Activated naive CD4-positive, alpha-beta T cell (primary cell): ENCODE measurements at places on chromosomes 12 and 14.

- no peak for DNase-seq
These were observed 36.6 kb downstream of the ACTN1 start for GRCh38 chr14:68942296-68943035.

DNA sequence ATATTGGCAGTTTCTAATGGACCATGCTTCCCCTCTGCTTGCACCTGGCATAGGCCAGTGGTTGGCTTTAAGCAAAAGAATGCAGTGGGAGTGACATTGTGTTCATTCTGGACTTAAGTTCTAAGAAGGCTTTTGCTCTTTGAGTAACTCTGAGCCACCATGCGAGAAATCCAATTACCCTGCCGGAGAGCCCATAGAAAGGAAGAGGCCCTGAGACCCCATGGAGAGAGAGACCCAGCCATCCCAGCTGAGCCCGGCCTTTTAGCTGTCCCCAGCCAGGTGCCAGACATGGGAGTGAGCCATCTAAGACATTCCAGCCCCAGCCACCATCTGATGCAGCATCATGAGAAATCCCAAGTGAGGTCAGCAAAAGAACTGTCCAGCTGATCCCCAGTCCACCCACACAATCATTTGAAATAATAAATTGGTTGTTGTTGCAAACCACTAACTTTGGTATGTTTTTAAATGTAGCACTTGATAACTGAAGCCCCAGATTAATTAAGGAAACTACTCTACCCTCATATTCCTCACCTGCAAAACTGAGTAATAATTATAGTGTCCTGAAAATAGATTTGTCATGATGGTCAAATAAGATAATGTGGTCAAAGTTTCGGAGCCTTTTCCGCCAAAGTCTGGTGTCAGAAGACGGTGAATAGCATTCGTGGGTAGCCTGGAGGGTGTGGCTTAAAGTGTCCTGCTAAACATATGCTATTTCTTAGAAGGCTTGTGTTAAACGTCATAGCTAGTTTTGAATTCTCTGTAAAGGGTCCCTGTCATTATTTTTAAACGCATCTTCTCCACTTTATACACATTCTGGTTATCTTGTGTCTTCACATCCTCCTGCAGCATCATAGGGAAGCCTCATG, 166.6 kb upstream of the PELI2 start:
- no peak for DNase-seq

DNA sequence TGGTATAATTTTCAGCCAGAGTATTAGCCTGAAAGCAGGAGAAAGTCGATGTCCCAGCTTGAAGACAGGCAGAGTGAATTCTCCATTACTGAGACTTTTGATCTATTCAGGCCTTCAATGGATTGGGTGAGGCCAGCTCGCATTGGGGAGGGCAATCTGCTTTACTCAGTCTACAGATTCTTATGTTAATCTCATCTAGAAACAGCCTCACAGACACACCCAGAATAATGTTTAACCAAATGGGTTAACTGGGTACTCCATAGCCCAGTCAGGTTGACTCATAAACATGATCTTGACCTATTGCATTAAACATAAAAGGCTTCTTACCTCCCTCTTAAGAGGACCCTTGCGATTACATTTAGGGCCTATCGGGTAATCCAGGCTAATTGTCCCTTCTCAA, 118.0 kb downstream of the KTN1 start:
- DNase-seq, result no peak

- DNase-seq, result no peak
These were observed 81.4 kb downstream of the ATXN7L3B start for GRCh38 chr12:74619084-74619483.

DNA sequence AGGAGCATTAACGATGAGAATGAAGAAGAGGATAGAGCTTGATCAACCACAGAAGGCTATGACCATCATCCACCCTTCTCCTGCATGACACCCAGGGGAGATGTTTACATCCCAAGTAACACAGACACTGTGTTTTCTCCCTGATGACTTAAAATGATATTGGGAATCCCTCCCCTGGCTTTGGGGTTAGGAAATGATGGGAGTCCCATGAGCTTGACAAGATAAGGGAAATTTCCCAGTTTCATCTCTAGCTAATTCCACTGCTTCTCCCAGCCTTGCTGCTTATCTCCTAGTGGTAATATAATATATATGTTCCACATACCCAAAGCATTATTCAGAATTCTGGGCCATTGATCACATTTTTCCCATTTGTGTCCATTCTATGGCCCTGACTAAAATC, 4.0 kb upstream of the OR6S1 start:
- no peak for DNase-seq

DNA sequence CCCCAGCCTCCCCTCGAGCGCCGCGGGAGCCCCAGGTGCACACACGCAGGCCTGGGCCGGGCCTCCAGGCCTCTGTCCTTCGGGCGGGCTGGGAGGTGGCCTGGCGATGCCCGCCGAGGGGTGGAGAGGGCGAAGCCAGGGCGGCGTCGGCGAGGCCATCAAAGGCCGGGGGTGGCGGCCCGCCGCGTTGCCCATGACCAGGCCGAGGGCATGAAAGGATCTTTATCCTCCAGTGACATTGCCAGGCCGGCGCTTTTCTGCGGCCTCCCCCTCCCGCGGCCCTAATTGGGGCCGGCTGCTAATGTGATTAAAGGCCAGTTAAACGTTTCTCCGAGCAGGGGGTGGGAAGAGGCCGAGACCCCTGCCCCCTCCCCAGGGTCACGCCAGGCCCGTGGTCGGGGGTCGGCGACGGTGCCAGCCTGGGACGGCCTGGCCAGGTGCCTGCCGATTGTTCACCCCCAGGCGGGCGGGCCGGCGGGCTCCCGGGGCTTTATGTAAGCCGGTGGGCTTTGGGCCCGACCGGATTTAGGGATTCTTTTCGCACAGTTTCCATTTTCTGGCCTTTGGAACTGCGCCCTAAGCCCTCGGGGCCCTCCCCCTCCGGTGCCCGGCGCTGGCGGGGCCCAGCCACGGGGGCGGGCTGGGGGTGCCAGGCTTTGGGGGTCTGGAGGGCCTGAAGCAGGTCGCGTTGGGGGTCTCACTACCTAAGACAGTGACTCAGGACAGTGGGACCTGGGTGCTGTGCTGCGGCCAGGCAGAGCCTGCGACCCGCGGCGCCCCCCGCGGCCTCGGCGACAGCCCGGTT, 103.2 kb upstream of the DIO3 start:
- no peak for DNase-seq

GRCh38 chr12:52137746-52138145, 54.1 kb downstream of the KRT80 start:
- no peak for DNase-seq

- DNase-seq, result no peak
These were observed 201.2 kb downstream of the DAD1 start for GRCh38 chr14:22387776-22388241.
